NCI-H1417 treated with DMSO at 0.1 percent for 48 hours (cell line): ENCODE measurements at places on chromosomes 1 and 21.

DNA sequence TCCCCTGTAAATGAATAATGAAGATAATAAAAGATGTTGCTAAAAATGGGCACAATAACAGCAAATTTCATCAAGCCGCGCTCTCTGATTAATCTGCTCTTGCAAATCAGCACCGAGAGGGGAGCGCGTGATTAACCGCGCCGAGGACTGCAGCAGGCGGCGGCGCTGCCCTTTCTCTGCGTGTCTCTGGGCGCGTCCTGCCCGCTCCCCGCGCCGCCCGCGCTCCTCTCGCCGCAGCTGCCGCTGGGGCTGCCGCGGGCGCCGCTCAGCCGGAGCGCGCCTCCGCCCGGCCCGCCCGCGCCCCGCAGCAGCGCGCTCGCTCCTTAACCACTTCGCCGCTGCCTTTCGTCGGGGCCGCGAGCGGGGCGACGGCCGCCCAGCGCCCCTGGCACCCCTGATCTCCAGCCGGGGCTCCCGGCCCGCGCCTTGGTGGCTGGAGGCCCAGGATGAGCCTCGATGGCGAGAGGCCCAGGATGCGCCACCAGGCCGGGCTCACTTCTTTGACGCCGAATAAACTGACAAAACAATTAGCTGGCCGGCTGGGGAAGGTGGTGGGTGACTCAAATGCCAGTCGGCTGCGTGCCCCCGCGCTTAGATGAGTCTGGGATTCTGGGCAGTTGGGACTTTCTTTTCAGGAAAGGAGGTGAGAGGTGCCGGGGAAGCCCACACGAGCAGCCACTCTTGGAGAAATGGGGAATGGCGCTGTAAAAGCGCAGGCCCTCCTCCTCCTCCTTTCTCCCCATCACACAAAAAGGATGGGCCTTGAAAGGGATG is 221.4 kb upstream of the PKN2 start:
- DNase-seq: no peak

DNA sequence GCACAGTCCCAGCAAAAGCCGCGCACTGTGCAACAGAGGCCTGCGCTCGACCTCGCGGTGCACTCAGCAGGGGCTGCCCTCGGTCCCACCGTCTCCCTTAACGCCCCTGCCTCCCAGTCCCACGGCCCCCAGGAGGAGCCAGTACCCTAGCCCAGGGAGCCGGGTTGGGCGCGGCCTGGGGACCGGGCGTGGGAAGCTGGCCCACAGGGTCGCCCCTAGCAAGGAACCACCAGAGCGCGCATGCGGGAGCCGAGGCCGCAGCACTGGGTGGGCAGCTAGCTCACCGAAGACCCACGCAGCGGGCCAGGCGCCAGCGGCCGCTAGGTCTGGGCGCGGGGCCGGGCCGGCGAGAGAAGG is 21.6 kb upstream of the ZNF678 start:
- no peak for DNase-seq

- no peak for DNase-seq
Observed at GRCh38 chr1:32508761-32509160, 30.5 kb upstream of the ZBTB8A start.

DNA sequence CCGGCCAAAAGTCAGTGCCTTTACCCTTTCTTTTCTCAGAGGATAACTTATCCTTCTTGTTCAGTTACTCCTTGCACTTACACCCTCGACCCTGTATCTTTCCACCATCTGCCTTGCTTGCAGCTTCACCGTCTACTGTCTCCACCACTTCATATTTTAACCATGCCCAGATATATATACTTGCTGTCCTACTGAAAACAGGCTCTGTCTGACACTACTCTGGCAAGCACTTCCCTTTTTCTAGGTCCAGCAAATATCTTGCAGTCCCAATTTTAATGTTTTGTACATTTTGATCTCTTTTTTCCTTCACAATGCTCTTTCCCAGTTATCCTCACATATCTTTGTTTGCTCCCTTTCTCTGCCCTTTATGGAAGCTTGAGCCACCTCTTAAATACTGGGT is 308.6 kb downstream of the TPR start:
- no peak for DNase-seq

DNA sequence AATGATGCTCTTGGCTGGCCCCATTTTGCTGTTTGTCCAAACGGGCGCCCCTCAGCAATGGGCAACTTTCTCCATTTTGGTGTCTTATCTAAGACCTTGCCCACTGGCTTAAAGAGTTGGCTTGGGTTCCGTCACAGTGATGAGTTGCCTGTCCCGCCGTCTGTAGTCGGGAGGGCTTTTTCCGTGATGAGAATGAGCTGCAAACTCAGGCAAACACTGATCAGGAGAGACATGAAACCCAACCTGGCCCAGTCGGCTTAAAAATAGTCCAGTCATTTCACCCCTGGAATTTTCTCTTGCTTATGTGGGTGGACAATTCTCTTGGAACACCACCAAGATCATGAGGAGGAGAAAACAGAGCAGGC is 79.3 kb downstream of the ST6GALNAC3 start:
- no peak for DNase-seq
